Stimulated activated naive CD8-positive, alpha-beta T cell treated with anti-CD3 and anti-CD28 coated beads, Interleukin-15, Interleukin-2, amounts not matched to agents 100 U/mL and 50 U/mL, for 24 hours (primary cell): ENCODE measurements at places on chromosomes 16 and 17.

DNA sequence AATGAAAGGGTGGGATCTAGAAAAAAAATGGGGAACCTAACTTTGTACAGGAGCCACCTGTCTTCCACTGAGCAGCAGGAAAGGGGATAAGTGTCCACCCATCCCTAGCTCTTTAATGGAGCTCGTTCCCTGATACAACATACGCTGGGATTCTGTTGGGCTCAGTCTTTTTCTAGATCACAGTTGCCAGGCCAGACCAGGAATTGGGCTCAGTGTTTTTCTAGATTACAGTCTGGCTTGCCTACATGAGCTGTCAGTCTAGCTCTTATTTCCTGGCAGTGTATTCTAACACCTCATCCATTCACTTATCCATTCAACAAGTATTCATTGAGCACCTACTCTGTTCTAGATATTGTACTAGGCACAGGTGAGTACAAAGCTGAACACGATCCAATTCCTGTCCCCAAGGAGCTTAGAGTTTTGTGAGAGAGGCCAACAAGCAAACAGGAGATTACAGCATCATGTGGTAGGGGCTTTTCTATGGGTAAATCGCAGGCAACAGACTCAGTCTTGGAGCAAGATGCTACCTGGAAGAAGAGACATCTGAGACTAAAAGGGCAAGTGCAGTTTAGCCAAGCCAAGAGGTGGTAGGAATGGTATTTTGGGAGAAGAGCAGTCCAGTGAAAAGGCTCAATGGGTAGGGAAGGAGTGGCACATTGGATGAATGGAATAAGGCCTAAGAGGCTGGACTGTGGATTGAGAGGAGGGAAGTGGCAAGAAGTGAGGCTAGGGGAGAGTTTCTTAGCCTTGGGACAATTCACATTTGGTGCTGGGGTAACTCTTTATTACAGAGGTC lies 138.0 kb upstream of the HS3ST2 start:
- DNase-seq: no peak

DNA sequence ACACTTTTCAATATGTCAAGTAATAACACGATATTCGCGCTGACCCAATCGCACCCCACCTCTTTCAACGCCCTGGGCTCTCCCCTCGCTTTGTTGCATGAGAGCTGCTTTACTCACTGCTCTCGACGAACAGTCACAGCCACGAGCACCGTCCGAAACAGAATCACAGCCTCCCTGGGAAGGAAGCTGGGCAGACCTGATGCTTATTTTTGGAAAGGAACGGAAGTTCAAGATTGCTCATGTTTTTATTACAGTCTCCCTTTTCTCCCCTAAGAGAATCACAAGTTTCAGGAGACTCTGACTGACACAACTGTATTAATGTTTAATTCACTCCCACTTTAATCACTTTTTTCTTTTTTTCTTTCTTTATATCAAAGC lies 67.8 kb downstream of the ANKRD11 start:
- DNase-seq: peak; percentile 57

DNA sequence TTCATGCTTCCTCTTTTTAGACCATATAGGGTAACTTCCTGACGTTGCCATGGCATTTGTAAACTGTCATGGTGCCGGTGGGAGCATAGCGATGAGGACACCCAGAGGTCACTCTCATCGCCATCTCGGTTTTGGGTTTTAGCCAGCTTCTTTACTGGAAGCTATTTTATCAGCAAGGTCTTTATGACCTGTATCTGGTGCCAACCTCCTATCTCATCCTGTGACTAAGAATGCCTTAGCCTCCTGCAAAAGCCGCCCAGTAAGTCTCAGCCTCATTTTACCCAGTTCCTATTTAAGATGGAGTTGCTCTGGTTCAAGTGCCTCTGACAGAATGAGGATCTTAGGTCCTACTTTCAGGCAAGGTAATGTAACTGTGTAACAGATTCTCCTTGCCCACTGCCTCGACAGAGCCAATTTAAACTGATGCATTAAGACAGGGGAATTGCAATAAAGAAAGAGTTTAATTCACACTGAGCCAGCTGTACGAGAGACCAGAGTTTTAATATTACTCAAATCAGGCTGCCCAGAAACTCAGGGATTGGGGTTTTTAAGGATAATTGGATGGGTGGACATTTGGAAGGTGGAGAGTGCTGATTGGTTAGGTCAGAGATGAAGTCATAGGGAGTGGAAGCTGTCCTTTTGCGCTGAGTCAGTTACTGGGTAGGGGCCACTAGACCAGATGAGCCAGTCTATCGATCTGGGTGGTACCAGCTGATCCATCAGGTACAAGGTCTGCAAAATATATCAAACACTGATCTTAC lies 59.9 kb upstream of the ATF7IP2 start:
- DNase-seq: no peak

GRCh38 chr17:62573480-62574117 lies 53.9 kb upstream of the MRC2 start:
- DNase-seq: no peak

DNA sequence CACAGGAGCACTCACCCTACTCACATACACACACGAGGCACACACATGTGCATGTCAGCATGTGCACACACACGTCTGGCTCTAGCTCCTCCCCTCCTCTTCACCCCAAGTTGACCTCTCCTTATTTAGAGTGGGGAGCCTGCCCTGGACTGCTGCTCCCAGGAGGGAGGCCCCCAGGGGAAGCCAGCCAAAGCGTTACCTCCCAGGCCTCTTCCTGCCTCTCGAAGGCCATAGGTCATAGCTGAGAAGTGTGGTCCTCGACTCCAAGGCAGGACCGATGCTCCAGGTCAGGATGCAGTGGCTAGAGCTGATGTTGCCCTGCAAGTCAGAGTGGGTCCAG lies 18.8 kb downstream of the POLR3K start:
- peak; percentile 3 for DNase-seq

DNA sequence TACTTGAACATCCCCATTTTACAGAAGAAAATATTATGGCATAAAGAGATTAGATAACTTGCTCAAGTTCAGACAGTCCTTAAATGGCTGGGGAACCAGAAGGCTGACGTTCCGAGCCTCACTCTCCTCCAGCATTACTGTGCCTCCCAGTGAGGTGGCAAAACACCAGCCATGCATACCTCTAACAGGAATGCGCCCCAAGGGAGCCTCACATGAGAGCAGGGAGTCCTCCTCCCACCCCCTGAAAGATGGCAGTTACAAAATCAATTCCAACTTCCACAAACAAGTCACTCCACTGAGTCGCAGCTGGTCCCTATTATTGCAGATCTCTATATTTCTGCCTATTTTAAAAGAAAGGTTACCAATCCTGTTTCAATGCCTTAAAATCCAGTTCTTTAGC lies 55.5 kb downstream of the ANKFY1 start:
- DNase-seq: no peak

DNA sequence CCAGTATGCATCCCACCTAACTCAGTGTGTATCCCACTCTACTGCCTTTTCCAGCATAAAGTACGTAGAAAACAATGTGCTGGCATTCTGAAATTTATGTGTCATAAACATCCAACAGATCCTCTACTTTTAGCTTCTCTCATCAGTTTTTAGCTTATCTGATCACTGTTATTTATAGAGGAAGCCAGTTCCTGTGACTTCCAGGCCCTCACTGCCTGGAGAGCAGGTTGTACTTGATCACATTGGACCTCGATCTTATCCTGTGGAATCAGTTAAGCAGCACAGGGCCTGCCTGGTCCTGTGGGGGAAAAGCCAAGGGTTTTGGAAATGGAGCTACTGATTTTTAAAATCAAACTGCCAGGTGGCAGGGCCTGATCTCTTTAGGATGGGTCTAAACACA lies 30.8 kb downstream of the PRSS54 start:
- no peak for DNase-seq

DNA sequence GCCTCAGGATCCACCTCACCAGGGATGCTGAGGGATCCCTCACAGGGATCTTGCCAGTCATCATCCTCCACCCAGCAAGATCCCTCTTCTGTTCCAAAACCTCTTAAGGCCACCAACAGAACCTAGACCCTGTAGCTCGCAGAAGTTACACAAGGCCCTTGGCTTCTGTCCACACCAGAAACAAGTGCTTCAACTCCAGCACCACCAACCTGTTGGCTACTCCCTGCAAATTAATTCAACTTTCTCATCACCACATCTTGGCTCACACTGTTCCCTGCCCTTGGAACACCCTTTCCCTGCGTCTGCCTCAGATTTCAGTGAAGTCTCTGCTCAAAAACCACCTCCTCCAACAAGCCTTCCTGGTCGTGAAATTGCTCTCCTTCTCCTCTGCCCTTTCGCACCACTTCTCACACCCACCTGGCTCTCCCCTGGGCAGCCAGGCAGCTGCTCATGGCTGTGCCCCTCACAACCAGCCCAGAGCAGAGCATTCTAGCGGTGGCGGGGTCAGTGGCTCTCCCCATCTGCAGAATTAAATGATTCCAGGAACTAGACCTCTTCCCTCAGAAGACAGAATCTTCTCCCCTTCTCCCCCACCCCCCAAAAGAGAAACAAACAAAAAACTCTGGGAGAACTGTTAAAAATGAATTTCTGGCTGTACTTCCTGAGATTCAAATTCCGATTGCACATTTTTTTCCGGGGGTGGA lies 1.8 kb downstream of the PLLP start:
- DNase-seq: no peak

- peak; percentile 27 for DNase-seq
These were observed 913 bp downstream of the CDIP1 start for GRCh38 chr16:4537376-4538343.

- DNase-seq: no peak
These were observed 7.4 kb downstream of the HS3ST3A1 start for GRCh38 chr17:13594310-13594709.

DNA sequence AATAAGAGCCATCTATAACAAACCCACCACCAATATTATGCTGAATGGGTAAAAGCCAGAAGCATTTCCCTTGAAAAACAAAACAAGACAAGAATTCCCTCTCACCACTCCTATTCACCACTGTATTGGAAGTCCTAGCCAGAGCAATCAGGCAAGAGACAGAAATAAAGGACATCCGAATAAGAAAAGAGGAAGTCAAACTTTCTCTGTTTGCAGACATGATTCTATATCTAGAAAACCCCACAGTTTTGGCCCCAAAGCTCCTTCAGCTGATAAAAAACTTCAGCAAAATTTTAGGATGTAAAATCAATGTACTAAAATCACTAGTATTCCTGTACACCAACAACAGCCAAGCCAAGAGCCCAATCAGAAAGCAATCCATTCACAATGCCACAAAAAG lies 271.8 kb upstream of the AXIN2 start:
- no peak for DNase-seq

GRCh38 chr17:77654850-77655249 lies 303.7 kb upstream of the TNRC6C start:
- DNase-seq: no peak

DNA sequence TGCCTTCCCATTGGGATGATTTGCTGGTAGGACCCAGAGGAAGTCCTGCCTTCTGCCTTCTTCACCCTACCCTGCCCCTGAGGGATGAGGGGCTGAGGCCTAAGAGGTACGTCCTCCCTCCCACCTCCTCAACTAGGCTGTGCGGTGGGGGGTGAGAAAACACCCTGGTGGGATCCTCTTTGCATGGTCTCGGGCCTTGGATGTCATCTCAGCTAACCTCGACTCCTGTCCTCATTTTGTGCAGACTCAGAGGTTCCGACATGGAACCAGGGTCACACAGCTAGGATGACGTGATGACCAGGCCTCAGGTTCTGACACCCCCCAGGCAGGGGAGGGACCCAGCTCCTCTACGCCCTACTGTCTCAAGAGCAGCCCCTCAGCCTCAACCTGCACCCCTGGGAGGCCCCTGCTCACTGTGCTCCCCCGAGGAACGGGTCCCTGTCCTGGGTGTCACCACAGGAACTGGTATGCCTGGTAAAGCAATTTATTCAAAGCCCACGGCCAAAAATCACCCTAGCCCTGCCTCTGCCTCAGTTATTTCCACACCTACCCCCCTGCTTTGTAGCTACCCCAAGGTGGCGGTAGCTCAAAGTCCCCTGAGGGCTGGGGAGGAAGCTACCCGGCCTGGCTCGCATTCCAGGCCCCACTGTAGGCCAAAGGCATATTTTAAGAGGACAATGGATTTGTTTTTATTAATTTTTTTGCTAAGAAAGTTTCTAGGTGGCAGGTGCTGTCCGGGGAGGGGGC lies 17.5 kb downstream of the UNC13D start:
- no peak for DNase-seq

- peak; percentile 53 for DNase-seq
These were observed 164.5 kb downstream of the PRKCA start for GRCh38 chr17:66466840-66467367.

- no peak for DNase-seq
These were observed 159.1 kb downstream of the SKAP1 start for GRCh38 chr17:48270899-48271298.

DNA sequence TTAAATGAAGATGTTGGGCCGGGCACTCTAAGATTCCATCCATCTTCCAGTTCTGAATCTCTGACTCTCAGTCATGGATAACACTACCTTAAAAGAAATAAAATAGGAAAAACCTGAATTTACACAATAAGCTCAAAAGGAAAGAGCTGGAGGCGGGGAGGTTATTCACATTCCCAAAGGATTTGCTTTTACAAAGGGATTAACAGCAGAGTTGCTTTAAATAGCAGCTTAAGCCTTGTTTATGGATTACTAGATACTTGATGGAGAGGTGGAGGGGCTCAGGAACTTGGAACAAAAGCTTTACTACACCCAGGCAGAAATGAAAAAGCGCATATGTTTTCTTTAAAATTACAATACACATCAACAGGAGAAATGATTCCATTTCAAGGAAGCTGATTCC lies 84.5 kb downstream of the XYLT1 start:
- DNase-seq: no peak

DNA sequence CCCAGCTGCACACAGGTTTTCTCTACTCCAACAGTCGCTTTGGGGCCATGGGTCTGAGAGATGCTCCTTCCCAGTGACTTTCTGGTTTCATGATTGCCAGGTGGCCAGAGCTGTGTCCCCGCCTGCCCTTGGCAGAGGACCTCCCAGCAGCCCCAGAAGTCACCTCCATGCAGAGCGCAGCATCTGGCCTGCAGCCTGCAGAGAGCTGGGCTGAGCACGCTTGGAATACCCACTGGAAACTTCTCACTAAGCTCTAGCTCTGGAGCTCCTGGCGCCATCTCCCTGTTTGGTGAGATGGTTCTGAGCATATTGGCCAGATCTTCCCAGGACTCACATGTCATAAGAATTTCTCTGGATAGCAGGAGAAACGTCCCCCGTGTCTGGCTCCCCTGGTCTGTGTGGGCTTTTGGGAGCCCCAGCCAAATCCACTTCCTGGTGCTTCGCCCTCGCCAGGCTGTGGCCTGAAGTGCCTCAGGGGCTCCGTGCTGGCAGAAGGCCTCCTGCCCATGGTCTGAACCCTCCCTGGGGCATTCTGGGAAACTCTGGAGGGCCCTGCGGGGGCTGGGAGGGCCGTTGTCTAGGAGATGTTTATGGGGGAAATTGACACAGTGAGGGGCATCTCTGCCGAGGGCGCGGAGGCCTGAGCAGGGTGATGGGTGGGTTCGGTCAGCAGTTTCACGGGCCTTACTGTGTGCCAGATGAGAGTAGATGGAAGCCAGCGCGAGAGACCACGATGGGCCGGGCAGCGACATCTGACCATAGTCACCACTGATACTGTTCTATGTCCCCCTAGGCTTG lies 73.2 kb upstream of the CIBAR2 start:
- DNase-seq: no peak

GRCh38 chr17:28227316-28228108 lies 91.5 kb upstream of the TMEM97 start:
- peak; percentile 47 for DNase-seq
